ENCODE measurements at places on chromosomes 16 and 17.

GRCh38 chr17:81968396-81968745 is 7.4 kb upstream of the NOTUM start:
- no peak for DNase-seq

- peak; percentile 44 for DNase-seq
Measured at GRCh38 chr17:33284022-33284421, 9.1 kb downstream of the ASIC2 start.

DNA sequence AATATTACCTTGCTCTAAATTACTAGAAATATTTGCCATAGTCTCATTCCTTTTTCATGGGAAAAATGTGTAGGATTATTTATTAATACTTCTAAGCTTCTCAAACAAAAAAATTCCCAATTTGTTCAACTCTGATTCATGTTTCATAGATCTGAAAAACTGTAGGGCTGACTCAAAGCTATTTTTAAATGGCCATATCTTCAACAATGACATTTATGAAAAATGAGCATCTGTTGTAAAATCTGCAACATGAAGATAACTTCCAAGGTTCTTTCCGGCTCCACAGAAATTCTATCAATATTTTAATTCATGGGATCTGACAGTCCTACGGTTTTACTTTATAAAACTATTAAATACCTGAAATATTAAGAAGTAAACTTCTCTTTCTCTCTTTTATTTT is 192.7 kb upstream of the KCNJ16 start:
- DNase-seq: no peak

DNA sequence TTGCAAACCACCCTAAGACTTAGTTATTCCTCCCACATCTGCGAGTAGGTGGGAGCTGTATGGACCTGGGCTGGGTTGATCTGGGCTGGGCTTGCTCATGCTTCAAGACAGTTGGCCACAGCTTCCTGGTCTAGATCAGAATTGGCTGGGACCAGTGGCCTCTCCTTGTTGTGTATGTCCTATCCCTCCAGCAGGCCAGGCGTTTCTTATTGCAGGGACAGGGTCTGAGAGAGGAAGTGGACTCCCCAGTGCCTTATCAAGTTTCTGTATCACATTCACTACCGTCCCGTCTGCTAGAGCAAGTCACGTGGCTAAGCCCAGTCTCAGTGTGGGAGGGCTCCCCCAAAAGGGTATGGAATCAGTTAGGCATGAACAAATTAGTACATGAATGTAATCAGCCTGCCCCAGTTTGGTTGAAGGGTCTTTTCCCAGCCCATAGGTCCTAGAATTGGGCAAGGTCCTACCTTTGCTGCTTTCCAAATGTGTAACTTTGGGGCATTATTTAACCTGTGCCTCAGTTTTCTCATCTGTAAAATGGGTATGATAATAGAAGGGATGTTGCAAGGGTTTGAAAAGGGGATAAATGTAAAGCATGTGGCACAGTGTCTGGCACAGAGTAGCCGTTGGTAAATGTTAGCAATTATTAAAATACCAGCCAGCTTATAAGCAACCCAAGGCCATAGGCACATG is 36.0 kb downstream of the NKD1 start:
- DNase-seq: no peak

DNA sequence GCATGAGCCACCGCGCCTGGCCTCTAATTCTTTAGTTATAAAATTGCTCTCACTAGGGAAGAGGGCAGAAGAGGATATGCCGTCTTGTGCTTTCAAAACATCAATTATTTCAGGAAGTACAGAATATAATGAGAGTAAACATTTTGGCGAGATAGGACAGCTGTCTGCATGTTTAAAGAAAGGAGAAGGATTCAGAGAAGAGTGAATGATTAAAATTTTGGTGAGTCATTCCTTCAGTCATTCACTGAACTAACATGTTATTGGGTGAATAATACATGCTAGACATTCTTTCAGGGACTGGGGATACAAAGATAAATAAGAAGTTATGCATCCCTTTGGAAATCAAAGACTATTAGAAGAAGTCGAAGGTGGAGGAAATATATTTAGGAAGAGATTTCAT is 590.3 kb upstream of the GOT2 start:
- DNase-seq: no peak

DNA sequence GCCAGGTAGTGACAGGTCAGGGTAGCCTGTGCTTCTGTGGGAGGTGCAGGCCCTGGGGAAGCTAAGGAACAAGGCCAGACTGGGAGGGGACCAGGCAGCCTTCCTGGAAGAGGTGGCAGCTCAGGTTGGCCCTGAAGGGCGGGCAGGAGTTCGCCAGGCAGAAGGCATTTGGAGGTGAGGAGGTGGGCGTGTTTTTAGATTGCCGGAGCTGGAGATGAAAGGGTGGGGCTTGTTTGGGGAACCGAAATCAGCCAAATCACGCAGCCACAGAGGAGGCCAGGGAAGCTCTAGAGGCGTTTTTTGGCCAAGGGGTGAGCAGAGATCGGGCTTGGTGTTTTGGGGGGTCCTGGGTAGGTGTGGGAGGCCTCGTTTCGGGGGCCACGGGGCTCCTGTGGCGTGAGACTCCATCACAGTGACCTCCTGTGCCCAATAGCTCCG is 7.6 kb downstream of the ADCY7 start:
- no peak for DNase-seq

DNA sequence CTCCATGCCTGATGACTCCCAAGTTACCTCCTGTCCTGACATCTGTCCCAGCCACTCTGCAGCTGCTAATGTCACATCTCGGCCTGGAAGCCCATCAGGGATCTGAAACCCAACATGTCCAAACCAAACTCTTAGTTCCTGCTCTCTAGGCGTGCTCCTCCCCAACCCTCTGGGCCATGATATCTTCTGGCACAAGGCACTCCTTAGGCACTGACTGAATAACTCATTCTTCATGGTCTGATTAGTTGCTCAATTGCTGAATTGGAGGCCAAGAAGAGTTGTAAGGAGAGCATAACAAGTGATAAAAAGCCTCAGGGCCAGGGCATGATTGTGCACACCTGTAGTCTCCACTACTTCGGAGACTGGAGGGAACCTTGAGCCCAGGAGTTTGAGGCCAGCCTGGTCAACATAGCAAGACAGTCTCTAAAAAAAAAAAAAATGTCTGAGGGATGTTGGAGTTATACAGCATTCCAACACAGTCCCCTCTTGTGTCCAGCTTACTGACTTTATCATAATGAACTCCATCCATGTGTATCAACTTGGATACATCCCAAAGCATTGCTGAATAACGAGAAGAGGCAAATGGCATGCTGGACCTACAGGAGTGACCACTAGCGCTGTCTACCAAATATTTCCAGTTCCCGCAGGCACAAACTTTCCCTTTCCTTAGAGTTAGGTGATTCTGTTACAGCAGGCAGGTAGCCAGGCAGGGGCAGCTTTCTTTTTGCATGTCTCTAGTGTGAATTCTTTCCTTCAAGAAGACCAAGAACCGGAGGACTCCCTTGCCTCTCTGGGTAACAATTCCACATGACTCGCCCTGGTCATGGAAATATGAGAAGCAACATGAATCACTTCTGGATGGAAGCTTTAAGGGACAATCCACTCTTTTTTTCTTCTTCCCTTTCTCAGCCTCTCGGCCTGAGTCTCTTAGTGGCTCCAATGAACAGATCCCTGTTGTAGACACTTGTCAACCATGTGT is 18.1 kb upstream of the SHCBP1 start:
- DNase-seq: no peak

GRCh38 chr16:72836181-72836580 is 211.7 kb downstream of the ZFHX3 start:
- DNase-seq: no peak

DNA sequence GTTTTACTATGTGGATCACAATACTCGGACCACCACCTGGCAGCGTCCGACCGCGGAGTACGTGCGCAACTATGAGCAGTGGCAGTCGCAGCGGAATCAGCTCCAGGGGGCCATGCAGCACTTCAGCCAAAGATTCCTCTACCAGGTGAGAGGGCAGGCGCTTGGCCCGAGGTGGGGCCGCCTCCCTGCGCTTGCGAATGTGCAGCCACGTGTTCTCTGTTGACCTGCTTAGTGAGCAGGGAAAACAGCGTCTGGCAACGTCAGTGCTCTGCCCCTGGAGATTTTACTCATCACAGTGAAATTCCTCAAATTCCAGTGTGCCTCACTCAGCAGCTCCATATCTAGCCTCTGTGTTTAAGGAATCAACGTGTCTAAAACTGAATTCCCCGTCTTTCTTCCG is 33.4 kb upstream of the CLEC18A start:
- peak; percentile 66 for DNase-seq

- DNase-seq: no peak
Measured at GRCh38 chr17:77445760-77446532, 305.2 kb downstream of the SEC14L1 start.

- no peak for DNase-seq
Measured at GRCh38 chr16:79181419-79181818, 419.1 kb downstream of the MAF start.

- DNase-seq: no peak
Measured at GRCh38 chr17:48513666-48514455, 16.9 kb downstream of the HOXB1 start.

DNA sequence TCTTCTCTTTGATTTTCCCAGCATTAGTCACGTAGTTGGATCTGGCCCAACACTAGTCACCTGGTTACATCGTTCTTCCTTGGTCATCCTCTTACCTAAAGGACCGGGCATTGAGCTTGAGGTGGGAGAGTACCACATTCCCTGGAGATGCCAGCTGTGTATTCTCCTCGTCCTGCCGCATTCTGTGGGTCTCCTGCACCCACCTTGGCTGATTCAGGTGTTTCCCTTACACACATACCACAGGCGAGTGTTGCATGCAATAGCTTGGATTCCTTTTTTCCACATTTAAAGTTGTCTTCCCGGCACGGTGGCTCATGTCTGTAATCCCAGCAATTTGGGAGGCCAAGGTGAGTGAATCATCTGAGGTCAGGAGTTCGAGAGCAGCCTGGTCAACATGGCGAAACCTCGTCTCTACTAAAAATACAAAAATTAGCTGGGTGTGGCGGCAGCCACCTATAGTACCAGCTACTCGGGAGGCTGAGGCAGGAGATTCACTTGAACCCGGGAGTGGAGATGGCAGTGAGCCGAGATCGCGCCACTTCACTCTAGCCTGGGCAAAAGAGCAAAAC is 21.6 kb upstream of the CLEC18C start:
- no peak for DNase-seq

GRCh38 chr17:7347630-7348477 is 4.1 kb upstream of the KCTD11 start:
- no peak for DNase-seq

- no peak for DNase-seq
Measured at GRCh38 chr16:58733248-58733670, 857 bp downstream of the GOT2 start.

DNA sequence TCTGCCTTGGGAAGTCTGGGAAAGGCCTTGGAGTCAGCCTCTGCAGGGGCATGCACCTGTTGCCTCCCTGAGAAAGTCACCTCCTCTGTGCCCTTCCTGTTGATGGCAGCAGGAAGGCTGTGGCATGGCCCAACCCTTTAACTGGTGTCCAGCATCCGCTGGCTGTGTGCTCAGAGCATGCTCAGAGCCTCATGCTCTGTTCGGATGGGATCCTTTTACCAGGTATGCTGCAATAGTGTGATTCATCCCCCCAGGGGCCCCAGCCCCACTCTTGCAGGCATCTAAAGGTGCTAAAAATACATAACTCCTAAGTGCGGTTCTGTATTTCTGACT is 24.9 kb downstream of the KLHL36 start:
- DNase-seq: no peak

DNA sequence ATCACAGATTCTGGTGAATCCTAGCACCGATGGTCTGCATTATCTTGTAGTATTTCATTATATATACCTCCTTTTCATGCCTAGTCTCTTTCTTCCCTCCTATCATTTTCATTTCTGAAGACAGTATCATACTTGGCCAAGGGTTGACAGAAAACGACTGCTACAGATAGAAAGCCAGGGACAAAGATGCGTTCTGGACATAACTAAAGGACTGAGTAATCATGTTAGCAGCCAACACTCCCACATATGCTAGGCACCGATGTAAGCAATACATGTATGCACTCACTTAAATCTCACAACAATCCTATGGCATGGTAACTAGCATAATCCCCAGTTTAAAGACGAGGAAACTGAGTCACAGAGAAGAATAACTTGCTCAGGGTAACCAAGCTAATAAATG is 22.9 kb downstream of the RDM1 start:
- DNase-seq: no peak

Measured in uterus (tissue), 4 donors.